ENCODE measurements at places on chromosomes 7 and 10.

DNA sequence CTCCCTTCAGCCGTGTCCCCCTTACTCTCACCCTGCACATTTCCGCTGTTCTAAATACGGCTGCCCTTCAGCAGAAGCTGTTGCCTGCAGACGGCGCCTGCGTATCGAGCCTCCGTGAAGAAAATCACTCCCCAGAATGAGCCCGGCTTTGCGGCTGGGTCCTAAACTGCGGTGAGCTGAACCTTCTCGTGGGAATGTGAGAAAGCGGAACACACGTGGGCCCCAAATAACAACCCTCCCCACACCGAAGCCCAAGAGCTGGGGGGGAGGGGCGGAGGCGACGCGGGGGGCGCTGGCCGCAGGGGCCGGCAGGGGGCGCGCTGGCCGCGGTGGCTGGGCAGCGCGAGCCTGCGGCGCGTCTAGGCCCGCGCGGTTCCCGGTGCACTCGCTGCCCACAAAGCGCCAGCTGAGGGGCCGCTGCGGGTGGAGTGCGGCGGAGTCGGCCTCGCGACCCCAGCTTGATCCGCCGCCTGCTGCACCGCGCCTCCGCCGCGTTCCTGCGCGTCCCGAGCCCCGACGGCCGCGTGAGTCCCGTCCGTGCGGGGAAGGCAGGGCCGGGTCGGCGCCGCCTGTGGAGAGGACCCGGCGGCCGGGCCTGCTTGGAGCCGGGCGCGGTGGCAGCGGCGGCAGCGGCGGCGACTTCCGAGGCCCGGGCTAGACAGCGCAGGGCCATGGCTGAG is at the start of gene ZNF398:
Gene ZNF398, plus strand, starts transcription at position 382 of the 680 bp plus-strand sequence. Its CDS starts 290 bp downstream, at position 672.
- peak; percentile 76 for DNase-seq

- peak; percentile 25 for DNase-seq
Observed at GRCh38 chr7:129612112-129613015, 844 bp downstream of the NRF1 start.

GRCh38 chr7:835485-836401 is 3.5 kb downstream of the SUN1 start:
- no peak for DNase-seq

DNA sequence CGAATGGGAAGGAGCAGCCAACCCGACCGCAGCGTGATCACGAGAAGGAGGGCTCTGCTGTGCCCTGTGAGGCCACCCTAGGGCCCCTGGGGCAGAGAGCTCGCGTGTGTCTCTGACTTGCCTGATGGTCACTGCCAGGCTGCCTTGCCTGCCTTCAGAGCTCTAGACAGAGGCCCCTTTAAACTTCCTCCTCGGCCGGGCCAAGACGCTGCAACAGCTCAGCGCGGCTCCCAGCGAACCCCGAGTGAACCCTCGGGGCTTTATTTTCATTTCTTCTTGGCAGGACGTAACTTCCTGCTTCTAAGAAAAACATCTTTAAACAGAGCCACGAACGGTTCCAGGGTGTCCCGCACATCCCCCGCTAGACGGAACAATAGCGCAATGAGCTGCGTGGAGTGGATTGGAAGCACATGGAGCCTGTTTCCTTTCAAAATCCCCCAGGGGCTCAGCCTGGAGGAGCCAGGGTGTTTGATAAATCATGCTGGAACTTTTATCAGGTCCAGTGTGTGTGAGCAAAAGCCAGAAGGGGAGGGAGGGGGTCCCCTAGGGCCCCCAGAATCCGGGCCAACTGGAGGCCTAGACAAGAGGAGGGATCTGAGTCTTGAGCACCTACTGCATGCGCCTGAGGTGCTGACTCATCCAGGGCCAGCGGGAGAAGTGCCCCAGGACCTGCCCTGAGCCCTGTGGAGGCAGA is 134.1 kb upstream of the GDF10 start:
- no peak for DNase-seq

- no peak for DNase-seq
Observed at GRCh38 chr7:68074242-68074641, 1077.6 kb downstream of the TYW1 start.

DNA sequence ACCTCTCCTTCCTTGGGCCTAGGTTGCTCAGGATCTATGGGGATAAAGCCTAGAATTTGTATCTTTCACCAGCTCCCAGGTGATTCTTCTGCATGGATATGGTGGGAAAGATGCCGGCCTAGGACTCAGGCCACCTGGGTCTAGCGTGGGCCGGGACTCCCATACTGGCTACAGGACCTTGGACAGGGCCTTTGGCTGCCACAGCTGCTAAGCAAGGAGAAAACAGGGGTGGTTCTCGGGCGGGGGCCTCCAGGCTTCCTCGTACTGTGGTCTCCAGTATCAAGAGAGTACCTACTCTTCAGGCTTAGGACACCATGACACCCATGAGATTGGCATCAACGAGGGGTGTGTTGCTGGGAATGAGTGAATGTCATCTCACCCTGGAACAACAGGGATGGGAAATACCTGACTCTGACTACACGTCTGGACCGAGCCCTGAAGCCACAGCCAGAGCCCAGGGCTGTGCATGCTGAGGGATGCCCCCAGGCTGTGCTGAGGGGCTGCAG is 120.3 kb upstream of the ADAM12 start:
- no peak for DNase-seq

DNA sequence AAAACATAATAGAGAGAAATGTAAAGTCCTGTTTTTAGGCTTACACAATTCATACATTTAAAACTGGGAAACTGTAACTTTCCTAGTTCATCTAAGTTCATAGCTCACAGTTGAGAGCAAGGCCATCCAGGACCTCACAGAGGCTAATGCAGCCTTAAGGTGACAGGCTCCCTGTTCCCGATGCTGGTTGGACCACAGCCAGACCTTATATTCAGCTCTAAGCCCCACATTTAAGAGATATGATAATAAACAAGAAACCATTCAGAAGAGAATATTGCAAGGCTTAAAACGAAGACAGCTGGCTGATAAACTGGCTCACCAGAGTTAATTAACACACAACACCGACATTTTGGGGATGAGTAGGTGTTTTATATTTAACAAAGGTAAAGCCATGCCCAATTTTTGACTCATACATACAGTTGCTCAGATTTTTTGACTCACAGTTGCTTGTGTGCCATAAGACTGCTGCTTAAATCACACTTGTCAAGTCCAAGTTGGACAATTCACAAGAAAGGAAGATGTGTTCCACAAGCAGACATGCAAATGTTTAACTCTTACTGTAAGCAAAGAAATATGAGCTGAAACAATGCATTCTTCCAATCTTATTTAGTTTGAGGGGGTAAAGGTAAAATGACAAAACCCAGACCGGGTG is 41.1 kb upstream of the TMEM213 start:
- DNase-seq, result peak; percentile 19

DNA sequence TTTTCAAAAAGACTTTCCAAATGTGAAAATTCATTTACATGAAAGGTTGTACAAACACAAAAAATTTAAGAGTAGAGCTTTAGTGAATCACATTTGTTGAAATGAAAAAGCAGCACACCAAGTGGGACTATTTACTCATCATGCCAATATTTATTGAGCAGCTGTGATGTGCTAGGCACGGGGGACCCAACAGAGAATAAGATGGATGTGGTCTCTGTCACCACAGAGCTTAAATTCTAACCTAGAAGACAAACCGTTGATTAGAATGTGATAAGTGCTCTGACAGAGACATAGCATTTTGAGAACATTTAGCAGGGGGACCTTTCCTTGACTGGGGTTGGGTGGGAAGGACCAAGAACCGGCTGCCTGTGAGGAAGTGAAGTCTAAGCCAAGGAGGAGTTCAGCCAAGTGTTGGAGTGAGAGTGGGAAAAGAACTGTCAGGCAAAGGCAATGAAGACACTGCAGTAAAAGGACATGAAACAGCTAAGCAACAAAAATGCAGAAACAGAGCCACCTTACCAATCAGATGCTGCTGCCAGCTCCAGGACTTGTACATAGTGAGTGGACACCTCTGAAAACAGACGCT is 19.1 kb downstream of the ADAM12 start:
- no peak for DNase-seq

DNA sequence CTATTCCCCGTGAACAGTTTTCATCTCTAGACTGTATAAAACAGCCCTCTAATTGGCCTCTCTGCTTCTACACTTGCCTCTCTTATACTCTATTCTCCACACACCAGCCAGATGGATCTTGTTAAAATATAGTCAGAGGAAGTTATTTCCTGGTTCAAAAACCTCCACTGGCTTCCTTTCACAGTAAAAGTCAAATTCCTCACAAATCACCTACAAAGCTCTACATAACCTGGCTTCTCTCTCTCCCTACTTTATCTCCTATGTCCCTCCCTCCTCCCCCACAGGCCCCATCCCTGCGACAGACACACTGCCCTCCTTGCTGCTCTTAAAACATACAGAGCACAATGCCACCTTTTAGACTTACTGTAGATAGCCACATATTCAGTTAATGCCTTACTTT is 60.1 kb downstream of the TPK1 start:
- DNase-seq, result no peak

DNA sequence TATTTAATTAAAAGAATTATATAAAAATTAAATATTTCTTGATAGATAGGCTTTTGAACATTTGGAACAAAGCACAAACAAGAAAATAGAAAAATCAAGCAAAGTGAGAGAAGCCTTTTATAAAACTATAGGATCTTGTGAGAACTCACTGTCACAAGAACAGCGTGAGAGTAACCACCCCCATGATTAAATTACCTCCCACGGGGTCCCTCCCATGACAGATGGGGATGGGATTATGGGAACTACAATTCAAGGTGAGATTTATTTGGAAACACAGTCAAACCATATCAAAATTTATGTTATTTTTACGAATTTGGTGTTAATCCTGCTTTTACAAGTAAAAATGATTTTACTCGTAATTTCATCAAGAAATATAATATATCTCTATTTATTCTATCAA is 1136.1 kb upstream of the POT1 start:
- no peak for DNase-seq

- DNase-seq, result no peak
Observed at GRCh38 chr7:139610595-139610994, 87.1 kb downstream of the CLEC2L start.

GRCh38 chr10:111766464-111766863 is 417.1 kb downstream of the GPAM start:
- DNase-seq, result no peak

GRCh38 chr10:33643042-33643441 is 308.6 kb upstream of the NRP1 start:
- DNase-seq, result no peak

DNA sequence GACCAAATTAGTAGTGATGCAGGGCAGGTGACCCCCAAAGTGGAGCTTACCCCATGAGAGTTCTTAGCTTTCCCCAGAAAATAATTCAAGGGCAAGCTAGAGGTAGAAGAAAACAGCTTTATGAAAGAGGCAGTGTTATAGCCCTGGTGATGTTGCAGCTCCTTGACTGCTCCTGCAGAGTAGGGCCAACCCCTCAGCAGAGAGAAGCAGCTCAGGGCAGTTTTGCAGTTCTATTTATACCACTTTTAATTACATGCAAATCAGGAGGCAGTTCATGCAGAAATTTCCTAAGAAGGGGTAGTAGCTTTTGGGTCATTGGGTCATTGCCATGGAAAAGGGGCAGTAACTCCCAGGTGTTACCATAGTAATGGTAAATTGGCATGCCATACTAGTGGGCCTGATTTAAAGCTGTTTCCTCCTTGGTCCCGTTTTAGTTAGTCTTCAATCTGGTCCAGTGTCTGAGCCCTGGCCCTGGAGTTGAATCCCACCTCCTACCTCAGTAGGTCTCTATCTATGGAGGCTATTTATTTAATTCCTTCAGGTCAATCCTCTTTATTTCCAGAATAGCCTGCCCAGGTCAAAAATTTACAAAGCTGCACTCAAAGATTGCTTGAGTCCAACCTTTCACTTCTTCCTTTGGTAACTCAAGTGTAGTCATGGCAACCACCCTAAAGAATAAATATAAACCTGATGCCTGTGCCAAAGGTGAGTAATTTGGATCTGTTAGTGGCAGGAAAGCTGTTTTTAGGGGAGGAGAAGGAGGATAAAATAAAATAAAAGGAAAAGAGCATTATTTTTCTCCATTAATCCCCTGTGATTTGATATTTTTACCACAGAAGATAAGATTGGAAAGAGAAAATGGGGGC is 29.5 kb downstream of the PLXDC2 start:
- DNase-seq, result no peak

- DNase-seq, result no peak
Observed at GRCh38 chr10:24238519-24239247, 29.7 kb downstream of the KIAA1217 start.

- no peak for DNase-seq
Observed at GRCh38 chr10:64574371-64574770, 1053.2 kb downstream of the REEP3 start.

GRCh38 chr10:70932392-70933196 is 44.2 kb upstream of the PCBD1 start:
- no peak for DNase-seq

GRCh38 chr10:118712930-118713634 is 41.7 kb downstream of the CACUL1 start:
- no peak for DNase-seq

- no peak for DNase-seq
Observed at GRCh38 chr10:11685787-11686218, 56.4 kb upstream of the ECHDC3 start.

DNA sequence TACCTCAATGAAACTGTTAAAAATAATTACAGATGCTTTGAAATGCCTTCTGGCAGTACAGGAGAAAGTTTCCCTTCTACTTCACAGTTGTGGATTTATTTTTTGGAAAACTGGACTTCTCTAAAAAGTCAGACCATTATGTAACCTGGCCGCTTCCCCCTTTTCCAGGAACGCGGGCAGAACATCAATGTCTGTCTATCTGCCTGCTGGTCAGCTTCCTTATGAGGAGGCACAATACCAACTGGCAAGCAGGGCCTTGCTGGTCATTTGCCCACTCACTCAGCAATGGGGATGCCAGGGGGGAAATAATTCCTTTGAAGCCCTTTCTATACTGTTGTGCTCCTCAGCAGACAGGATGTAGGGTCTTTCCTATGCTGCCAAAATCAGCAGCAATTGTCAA is 22.5 kb upstream of the ADRB1 start:
- DNase-seq, result no peak

- peak; percentile 22 for DNase-seq
Observed at GRCh38 chr7:12685550-12685949, 1.9 kb upstream of the ARL4A start.

DNA sequence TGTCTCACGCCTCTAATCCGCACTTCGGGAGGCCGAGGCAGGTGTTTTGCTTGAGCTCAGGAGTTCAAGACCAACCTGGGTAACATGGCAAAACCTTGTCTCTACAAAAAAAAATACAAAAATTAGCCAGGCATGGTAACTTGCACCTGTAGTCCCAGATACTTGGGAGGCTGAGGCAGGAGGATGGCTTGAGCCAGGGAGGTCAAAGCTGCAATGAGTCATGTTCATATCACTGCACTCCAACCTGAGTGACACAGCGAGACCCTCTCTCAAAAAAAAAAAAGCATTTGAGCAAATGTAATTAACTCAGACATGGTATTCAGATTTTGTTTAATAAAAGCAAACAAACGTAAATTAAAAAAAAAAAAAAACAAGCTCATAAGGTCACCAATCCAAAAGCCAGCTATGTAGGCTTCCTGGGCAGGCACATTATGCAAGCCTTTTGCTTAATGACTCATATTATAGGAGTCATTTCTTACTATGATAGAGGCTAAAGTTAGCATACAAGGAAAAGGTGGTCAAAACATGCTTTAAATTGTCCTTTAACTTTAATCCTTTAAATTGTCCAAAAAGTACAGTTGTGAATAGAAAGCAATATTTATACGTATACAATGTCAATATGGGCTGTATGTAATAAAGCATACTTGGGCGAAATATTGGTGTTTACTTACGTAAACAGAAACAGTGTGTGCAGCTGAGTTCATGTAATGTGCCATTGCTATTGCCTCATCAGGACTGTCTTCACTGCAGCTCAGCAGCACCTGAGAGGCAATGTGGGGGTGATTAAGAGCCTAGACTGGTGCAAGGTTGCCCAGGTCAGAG is 13.0 kb downstream of the AKR1D1 start:
- no peak for DNase-seq

All from activated CD4-positive, alpha-beta T cell treated with anti-CD3 and anti-CD28 coated beads, Interleukin-2, amount 50 U/mL, for 16 hours (primary cell).